ENCODE measurements at places on chromosomes 7 and 10.

- no peak for DNase-seq
Observed at GRCh38 chr10:76085002-76085816, 653.8 kb downstream of the LRMDA start.

GRCh38 chr7:43077732-43078391, 34.6 kb upstream of the HECW1 start:
- DNase-seq: no peak

GRCh38 chr7:129843365-129843898, 109.3 kb downstream of the UBE2H start:
- DNase-seq: no peak

DNA sequence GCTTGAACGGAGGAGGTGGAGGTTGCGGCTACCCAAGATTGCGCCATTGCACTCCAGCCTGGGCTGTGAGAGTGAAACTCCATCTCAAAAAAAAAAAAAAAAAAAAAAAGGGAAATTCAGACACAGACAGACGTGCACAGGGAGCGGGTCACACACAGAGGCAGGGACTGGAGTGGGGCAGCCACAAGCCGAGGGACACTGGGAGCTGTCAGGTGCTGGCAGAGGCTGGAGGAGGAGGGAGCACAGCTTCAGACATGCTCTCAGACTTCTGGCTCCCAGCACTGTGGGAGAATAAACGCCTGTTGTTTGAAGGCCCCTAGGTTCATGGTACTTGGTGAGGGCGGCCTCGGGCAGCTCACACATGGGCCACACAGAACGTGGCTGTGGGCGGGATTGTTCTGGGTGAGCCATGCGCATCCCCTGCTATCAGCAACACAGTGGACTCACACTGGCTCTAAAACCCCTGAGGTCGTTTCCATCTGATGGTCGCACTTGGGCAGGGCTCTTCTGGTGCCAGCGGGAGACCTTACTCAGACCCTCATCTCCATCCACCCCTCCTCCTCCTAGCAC, 375.9 kb downstream of the DNAJB6 start:
- DNase-seq: no peak

GRCh38 chr7:50808282-50808888, 25.7 kb upstream of the GRB10 start:
- DNase-seq: no peak

Data from D721Med (cell line).